ENCODE measurements at places on chromosomes 3 and 15.

DNA sequence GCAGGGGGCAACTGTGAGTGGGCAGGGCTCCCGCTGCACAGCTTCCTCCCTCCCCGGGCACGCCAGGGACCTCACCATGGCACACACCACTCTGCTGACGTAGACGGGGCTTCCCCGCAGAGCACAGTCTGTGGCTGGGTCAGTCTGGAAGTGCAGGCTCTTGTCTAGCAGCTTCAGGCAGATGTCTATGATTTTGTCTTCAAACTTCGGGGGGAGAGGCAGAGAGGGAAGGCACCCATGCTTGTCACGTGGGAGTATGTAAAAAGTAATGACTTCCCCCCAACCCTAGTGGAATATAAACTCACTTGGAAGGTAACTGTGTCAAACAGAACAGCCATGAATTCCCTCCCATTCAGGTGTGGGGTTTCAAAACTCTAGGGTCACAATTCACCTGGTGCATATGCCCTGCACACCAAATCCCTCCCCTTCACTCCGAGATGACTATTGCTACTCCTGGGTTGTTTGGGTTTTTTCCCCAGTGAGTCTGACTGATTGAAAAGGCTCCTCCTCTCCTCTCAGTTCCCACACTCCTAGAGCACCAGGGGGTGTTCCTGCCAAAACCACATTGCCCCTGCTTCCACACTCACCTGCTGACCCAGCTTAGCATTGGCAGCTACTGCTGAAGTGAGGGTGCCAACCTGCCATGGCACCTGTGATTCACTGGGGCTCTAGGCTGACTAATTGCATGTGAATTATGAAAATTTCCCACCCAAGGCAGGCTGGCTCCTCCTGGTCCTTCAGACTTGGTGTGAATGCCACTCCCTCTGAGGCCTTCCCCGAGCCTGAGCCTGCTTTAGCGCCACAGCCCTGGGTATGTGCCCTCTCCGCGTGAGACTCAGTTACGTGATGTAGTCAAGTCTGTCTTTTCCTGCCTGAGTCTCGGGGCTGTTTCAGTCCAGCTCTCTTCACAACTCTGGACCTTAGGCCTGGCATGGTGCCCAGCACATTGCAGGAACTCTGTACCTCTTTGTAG is 13.0 kb downstream of the TGM5 start:
- no peak for DNase-seq

DNA sequence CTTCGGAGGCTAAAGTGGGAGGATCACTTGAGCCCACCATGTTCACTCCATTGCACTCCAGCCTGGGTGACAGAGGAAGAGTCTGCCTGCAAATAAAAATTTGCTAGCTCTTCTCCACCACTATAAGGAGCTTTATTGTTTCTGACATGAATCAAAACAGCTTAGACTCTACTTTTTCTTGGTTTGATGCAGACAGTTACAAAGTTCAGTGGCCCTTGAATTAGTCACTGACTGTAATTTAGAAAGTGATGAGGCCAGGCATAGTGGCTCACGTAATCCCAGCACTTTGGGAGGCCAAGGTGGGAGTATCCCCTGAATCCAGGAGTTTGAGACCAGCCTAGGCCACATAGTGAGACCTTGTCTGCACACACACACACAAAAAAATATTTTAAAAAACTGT is 172.4 kb upstream of the CGNL1 start:
- DNase-seq, result no peak

GRCh38 chr3:193114431-193115340 is 126.3 kb upstream of the PLAAT1 start:
- DNase-seq, result no peak

DNA sequence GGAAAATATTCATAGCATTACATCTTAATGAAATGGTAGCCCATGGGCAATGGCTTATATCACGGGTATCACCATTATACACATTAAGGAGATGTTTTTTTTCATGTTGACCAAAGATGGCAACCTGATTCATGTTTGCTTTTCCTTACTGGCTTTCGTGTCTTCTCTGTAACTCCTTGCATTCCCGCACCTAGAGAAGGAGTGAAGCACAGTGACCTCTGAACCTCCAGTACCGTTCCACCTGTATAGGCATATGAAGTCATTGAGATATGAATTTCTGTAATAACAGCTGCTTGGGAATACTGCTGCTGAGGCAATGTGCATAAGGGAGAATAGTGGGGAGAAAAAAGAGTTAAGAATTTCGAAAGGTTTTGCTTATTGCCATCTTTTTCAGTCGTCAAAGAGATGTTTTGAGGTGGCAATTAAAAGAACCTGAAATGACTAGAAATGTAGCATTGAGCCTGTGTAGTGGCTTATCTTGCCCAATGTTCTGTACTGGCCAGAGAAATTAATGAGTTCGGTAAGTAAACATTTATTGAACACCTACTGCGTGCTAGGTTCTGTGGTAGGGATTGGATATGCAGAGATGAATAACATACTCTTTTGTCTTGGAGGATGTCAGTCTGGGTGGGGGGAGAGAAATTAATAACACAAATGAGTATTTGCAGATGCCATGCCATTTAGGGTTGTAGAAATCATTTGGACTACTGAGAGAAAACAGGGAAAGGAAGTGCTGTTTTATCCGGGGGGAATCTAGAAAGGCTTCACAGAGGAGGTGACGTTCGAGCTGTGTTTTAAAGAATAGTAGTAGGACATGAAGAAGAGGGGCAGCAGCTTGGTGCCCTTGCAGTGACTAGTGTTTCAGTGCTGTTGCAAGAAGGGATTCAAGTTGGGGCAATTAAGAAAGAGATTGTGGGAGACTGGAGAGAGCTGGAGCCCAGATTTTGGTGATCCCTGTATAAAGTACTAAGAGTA is 2.5 kb downstream of the FEM1B start:
- no peak for DNase-seq

- DNase-seq, result no peak
Observed at GRCh38 chr3:28637742-28638141, 289.1 kb upstream of the AZI2 start.

DNA sequence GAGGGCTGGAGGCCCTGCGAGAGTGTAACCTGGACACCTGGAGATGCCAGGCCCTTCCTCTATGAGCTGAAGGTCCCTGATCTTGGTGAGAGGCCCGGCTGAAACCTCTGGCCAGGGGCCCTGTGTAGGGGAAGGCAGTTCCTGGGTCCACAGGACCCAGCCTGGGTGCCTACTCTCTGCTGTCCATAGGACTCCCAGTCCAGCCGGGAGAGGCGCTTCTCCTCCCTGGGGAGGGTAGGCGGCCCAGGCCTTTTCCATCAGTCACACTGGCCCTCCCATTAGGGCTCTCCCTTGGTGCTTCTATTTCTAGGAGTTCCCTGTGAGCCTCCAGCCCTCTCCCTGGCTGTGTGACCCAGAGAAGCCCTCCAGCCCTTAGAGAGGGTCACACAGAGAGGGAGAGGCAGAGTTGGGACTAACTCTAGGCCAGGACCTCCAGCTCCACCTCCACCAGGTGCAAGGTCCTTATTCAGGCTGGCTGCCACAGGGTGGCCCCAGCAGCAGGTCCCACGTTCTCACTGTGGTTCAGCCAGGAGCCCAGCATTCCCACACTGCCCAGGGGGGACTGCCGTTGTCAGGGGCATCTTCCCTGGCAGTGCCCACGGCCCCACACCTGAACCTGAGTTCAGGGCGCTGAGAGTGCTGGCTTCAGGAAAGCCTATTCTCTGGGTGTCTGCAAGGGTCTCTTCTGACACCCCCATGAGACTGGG is 146.8 kb downstream of the SMAD6 start:
- no peak for DNase-seq

DNA sequence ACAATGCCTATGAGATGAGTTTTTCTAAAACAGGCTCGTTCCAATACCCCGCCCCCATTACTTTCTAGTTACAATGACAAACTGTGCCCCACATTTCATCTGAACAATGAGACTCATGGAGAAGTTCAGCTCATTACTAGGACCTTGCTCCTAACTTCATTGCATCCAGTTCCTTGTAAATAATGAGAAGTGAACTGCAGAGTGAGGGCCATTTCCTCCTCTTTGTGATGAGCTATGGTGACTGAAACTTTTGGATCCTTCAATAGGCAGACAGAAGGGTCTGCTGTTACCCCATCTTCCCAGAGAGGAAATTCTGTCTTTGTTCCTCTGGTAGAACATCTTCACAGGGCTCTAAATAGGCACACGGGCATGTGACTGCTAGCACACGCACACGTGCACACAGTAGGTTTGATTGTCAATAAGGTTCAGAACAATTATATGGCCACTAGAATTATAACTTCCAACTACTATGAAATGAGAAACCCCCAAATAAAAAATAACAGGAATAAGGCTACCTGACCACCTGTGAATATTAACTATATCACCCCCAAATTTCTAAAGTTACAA is 51.8 kb downstream of the SERP1 start:
- no peak for DNase-seq

DNA sequence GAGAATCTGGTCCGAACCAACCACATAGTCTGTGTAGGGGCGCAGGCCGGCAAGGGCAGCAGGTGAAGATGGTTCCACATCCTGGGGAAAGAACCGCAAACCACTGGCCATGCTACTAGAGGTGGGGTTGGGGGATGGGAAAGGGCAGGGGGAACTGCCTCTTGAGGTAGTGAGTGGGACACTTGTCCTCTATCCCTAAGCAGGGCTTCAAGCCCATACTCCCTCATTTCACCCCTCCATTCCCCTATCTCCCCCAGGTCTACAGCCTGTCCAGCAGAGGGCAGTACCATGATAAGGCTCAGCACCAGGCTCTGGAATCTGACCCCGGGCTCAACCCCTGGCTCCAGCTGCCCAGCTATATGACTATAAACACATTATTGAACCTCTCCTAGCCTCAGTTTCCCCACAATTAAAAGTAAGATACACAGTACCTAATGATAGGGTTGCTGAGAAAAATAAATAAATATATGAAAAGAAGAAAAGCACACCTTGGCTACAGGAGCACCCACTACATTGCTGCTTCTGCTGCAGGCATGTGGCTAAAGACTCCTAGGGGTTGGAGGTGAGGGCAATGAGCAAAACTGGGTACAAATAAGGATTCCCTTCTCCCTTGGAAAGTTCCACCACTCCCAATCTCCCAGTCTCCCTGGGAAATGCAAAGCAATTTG is 6.3 kb downstream of the GORASP1 start:
- no peak for DNase-seq

DNA sequence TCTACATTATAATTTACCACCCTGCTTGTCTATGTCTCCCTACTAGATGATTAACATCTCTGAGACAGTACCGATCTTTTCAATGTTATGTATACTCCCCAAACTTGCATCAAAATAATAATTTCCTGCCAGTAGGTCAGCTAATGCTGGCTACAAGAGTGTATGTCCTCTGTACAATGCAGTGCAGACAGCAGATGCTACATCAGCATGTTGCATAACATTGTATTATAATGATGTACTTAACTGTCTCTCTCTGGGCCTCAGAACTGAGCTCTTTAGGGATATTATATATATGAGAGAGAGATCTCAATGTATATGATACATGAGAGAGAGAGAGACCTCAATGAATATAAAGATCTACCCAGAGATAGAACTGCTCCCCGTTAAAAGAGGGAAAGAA is 456.6 kb downstream of the SHQ1 start:
- DNase-seq, result no peak

DNA sequence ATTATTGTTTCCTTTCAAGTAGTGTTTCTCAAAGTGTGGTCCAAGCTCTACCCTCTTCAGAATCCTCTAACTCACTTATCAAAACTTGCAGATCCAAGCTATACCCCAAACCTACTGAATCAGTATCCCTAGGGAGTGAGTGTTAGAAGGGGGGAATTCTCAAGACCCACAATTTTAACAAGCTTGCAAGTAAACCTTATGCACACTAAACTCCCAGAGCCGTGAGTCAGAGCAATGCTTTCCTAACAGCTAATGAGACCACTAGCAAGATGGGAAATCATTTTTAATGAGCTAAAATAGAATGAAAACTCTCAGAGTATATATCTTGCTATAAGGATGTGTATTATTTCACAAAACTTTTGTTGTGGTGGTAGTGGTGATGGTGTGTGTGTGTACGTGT is 41.1 kb upstream of the SRGAP3 start:
- DNase-seq, result no peak

DNA sequence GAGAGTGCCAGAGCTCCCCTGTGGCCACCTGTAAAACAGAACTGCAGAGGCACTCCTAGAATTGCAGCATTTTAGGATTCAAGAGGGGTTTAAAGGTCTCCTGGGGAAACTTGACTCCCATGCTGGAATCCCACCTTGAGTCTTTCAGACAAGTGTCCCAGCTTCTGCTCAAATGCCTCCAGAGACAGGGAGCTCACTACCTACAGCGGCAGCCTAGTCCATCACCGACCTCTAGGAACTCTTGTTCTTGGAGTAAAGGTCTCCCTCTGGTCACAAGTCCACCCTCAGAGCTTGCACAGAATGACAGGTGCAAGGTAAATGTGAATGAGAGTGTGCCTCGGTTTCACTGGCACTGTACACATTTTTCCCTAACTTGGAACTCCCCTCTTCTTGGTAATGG is 72.0 kb downstream of the NUP210 start:
- no peak for DNase-seq

- no peak for DNase-seq
Observed at GRCh38 chr15:40379853-40380252, 2.7 kb upstream of the KNSTRN start.

DNA sequence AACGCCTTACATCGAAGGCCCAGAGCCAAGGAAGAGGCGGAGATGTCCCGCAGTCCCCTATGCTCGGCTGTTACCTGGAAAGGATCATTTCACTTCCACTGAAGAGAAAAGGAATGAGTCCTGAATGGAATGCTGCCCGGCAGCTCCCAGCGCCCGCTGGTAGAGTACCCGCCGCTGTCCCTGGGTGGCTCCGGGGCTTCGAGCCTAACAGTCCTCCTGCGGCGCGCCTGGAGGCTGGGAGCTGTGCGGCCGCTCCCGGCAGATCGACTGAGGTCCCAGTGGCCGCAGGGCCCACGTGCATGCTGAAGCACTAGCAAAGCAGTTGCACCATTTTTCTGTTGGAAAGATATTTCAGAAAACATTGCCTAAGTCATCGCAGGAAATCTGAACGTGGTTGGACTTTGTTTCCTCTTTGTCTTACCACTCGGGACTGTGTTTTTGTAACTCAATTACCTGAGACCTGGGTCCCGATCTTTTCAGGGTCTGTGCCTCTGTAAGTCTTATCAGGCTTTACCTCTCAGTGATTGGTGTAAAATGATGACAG is 984 bp downstream of the RNU6-1 start:
- DNase-seq, result no peak

DNA sequence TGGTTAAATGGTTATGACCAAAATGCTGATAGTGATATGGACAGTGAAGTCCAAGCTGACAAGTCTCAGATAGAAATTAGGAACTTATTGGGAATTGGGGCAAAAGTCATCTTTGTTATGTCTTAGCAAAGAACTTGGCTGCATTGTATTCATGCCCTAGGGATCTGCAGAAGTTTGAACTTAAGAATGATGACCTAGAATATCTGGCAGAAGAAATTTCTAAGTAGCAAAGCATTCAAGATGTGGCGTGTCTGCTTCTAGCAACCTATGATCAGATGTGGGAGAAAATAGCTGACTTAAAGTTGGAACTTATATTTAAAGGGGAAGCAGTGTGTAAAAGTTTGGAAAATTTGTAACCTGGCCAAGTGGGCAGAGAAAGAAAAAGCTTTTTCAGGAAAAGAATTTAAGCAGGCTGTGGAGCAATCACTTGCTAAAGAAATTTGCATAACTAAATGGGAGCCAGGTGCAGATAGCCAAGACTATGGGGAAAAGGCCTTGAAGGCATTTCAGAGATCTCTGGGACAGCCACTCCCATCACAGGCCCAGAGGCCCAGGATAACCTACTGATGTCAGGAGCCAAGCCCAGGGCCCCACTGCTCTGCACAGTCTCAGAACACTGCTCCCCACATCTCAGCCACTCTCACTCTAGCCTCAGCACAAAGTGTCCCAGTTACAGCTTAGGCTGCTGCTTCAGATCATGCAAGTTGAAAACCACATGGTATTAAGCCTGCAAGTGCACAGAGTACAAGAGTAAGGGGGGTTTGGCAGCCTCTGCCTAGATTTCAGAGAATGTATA is 147.8 kb upstream of the TGFBR2 start:
- no peak for DNase-seq

GRCh38 chr3:42900226-42901072 is 5.5 kb upstream of the ZNF662 start:
- DNase-seq, result no peak
